Stimulated activated CD8-positive, alpha-beta memory T cell treated with anti-CD3 and anti-CD28 coated beads, Interleukin-2, amount 100 ng/mL, for 1 hour (primary cell): ENCODE measurements at places on chromosomes 3 and 15.

GRCh38 chr3:152335273-152335672, 66.5 kb downstream of the MBNL1 start:
- no peak for DNase-seq

DNA sequence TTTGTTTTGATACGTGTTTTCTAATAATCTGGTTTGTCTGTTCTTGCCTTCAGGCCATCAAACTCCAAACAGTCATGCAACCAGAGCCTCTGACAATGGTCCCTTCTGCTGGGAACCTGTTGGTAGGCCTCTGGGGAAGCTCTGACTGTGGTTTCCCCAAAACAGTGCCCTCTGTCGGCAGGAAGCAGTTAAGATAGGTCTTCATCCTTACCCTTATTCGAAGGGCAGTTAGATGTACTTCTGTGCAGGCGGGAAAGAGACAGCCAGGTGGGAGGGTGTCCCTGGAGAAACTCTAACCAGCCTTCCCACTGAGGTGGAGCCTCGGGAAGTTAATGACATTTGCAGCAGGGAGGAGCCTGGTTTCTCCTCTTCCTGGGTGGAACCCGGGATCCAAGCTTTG, 81.6 kb upstream of the CHMP2B start:
- DNase-seq = no peak

GRCh38 chr15:101396484-101397261, 92.8 kb downstream of the PCSK6 start:
- no peak for DNase-seq

DNA sequence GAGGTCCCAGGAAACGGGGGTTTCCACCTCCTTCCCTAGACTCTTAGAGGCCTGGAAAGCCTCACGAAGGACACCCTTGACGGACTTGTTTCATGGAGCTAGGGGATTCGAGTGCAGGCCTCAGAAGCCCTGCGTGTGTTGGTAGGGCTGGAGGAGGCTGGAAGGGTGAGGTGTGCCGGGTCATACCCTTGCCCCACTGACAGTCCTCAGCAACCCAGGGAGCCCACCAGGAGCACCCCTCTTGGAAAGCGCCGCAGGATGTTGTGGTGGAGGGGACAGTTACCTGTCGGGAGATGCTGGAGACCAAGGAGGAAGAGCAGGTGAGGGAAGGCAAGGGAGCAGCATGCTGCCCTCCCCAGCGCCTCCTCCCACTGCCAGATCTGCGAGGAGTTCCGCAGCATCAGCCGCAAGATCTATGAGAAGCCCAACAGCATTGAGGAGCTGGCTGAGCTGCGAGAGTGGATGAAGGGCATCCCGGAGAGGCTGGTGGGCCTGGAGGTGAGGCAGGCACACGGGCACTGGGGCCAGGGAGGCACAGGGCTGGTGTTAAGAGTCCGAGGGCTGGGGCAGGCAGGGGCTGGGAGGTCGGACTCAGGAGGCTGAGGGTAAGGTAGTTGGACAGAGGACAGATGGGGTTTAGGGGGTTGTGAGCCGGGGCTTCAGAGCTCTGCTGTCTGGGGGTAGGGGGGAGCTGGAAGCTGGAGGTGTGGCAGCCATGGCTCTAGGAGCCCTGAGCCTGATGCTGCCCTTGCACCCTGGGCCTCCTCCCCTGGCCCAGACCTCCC, 33.7 kb downstream of the DNAH1 start:
- no peak for DNase-seq
